ENCODE measurements at places on chromosomes 2 and 18.

DNA sequence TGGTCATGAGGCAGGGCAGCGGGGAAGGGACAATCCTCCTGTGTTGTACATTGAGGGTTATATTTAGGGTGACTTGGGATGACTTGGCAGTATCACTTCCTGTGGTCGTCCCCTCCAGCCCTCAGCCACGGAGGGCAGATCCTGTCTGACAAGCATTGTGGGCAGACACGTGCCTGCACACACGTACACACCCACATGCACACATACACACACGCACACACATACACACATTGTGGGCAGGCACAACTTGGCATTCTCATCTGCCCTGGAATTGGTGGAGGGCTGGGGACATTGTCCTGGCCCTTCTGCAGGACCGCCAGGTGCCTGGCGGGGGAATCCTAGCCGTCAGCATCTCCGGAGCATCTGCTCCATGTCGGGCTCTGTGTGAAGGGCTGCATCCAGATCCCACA is 47.6 kb downstream of the ODC1 start:
- DNase-seq: peak; percentile 51

DNA sequence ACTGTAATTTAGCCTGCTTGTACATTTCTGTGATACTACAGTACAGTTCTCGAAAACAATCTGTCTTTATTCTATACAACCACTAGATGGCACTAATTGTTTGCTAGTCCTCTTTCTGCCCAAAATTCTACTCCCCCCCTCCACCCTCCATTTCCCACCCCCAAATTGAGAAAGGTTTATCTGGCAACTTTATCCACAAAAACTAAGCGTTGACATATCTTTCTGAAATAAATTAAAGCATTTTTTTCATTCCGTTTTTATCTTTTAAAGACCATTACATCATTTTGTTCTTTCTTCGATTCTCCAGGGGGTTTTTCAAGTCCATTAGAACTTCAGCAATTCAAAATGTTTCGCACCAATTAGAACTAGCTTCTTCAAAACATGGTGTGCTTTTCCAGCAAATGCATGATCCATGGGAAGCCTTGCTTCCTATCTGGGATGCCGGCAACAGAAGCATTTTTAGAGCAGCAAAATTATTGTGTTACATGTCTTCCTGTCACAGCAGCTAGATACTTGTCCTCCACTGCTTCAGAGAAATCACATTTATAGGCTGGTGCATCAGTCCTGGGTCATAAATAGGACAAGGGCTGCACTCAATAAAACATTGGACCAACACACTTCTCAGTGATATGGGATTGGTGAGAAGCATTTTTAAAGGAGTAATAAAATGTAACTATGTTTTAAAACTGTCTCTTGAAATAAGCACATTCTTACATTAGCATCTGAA is 241.3 kb downstream of the PAX3 start:
- no peak for DNase-seq

- no peak for DNase-seq
Observed at GRCh38 chr18:62979176-62979575, 263.8 kb downstream of the PHLPP1 start.

- no peak for DNase-seq
Observed at GRCh38 chr2:97702731-97703470, 10.5 kb upstream of the ZAP70 start.

DNA sequence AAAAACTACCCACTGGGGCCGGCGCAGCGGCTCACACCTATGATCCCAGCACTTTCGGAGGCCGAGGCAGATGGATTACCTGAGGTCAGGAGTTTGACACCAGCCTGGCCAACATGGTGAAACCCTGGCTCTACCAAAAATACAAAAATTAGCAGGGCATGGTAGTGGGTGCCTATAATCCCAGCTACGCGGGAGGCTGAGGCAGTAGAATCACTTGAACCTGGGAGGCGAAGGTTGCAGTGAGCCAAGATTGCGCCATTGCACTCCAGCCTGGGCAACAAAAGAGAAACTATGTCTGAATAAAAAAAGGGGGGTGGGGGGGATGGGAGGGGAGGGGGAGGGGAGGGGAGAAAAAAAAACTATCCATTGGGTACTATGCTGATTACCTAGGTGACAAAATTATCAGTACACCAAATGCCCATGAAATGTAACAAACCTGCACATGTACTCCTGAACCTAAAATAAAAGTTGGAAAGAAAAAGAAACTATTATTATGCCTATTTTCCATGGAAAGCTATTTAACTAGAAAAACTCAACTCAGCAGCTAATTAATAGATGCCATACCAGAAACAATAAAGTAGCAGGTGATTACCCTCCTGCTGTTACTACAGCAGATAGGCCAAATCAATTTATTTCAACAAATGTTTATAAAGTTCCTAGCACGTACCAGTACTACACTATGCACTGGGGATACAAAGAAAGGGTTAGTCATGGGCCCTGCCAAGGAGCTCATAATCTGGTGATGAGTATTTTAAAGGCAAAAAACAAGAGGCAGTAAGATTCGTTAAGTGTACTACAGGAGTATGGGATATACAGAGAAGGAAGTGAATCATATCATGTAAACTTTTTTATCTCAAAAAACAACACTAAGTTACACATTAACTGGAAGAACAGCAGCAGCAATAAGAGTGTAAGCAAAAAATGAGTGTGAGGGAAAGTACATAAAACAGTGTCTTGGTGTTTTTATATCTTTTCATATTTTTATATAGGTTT is 112.8 kb upstream of the SLC39A10 start:
- DNase-seq: no peak

- DNase-seq: no peak
Observed at GRCh38 chr2:134782792-134783191, 55.6 kb upstream of the ACMSD start.

- DNase-seq: peak; percentile 40
Observed at GRCh38 chr18:3450012-3450798, at the start of gene TGIF1. TGIF1 (plus strand) TSS chr18:3450172; CDS start chr18:3450490, 318 bp downstream.

GRCh38 chr2:28929581-28929980 is 35.1 kb downstream of the WDR43 start:
- DNase-seq: no peak

GRCh38 chr2:233435436-233436190 is 81.3 kb downstream of the DGKD start:
- DNase-seq: no peak

GRCh38 chr2:44120428-44120827 is 48.2 kb upstream of the PPM1B start:
- DNase-seq: no peak

DNA sequence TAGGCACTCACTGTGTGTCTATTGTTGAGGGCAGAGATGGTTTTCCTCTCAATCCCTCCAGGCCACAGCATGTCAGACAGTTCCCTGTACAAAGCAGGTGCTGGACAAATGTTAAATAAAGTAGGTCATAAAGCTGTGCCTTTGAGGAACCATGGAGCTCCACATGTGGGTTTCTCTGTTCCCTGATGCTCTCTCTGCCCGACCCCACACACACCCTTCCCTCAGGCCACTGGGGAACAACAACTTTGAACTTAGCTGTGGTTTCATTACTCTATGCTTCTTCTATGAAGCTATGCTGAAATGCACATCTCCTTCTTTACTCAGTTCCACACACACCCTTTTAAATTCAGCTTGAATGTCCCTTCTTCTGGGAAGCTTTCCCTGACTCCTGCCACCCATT is 415.3 kb downstream of the HRH4 start:
- DNase-seq: no peak

DNA sequence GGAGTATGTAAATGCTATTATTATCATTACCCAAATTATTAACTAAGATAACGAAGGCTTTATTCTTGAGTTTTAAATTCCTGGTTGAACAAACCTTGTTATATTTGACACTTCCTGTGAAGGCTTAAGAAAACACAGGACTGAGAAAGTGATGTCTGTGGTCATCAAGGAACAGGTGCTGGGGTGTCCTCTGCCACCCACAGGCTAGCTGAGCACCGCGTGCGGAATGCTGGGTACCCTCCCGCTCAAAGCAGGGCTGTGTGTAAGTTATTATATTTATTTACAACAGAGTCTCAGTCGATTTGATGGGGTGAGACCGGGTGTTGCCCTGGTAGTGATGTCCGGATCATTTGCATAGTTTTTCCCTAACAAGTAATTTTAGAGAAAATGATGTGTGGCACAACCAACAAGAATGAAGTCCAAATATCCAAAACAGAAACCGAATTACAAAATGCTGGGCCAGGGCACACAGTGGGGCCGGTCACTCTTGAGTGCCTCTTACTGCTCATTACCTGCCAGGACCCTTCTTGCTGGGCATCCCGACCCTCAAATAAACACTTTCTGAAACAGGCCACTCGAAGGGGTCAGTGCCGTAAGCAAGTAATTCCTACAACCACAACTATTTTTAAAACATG is 49.2 kb downstream of the TMEM18 start:
- no peak for DNase-seq

DNA sequence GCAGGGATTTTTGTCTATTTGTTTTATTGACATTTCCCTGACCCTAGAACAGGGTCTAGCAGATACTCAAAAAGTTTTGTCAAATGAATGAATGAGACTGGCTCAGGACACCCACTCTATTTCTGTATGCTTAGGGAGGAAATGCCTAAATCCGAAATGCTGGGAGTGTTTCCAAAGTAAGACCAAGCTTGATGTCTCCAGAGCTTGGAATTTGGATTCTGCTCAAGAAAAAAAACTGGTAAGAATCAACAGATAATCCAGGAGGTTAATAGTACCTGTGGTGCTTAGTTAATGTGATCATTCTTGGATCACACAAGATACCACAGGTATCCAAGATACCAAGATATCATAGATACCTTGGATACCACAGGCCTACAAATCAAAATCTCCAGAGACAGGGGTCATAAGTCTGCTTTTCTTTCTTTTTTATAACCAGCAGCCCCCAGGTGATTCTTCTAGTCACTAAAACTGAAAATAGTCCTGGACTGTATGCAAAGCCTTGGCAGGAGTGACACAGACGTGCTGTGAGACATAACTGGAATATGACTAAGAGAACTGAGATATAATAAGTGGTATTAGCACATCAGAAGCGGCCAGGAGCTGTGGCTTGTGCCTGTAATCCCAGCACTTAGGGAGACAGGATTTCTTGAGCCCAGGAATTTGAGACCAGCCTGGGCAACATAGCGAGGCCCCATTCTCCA is 39.9 kb upstream of the SP3 start:
- no peak for DNase-seq

DNA sequence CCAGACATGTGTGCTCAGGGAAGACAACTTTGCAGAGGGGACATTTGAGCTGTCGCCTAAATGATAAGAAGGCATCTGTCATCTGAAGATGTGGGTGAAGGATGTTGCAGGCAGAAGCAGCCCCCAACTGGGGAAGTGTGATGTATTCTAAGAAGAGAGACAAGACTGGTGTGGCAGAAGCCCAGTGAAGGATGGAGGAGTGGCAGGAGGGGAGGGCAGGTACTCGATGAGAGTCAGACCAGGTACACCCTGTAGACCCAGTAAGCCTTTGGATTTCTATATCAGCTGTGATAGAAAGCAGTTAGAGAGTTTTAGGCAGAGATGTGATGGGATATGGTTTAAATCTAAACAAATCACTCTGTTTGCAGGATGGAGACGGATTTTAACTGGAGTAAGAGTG is 19.2 kb downstream of the SLC14A2 start:
- no peak for DNase-seq

DNA sequence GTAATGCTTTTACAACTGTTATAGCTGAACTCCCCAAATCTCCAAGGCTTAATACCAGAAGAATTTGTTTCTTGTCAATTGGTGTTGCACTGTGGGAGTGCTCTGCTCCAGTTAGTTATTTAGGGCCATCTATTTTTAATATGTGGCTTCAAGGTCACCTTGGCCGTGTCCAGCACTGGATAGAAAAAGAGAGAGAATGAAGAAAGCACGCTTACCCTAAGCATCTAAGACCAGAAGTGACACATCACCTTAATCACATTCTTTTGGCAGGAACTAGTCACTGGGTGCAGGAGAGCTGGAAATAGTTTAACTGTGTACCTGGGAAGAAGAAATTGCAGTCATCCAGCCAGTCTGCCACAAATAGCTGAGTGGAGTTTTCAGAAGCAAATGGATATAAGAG is 78.8 kb downstream of the VWC2L start:
- no peak for DNase-seq

GRCh38 chr18:68098655-68099054 is 582.1 kb upstream of the DSEL start:
- no peak for DNase-seq

DNA sequence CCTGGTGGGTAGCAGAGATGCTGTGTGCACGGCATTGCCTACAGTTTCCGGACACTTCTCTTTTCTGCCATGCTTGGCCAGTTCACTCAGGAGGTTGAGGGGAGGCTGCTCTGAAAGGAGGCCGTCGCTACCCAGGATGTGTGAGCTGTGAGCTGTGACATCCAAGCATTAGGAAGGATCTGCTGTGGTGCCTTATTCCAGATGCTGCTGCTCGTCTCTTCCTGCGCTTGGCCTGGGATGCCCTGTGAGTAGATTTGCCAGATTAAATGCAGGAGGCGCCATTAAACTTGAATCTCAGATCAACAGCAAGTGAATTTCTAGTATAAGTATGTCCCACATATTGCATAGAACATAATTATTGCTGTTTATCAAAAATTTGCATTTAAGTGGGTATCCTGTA is 124.2 kb upstream of the SIX3 start:
- DNase-seq: no peak

GRCh38 chr2:141900826-141901225 is 230.0 kb downstream of the LRP1B start:
- DNase-seq: no peak

- DNase-seq: no peak
Observed at GRCh38 chr2:126646026-126646425, 9.9 kb upstream of the GYPC start.

- DNase-seq: no peak
Observed at GRCh38 chr2:122864728-122865127, 1109.3 kb downstream of the TSN start.

GRCh38 chr2:134865067-134865787 is 26.8 kb downstream of the ACMSD start:
- DNase-seq: no peak

- no peak for DNase-seq
Observed at GRCh38 chr2:215780907-215781685, 232.3 kb downstream of the MREG start.

GRCh38 chr2:188515918-188516317 is 224.2 kb downstream of the GULP1 start:
- no peak for DNase-seq

GRCh38 chr2:236627193-236627592 is 57.6 kb downstream of the ACKR3 start:
- no peak for DNase-seq

- no peak for DNase-seq
Observed at GRCh38 chr2:205540036-205540435, 142.3 kb upstream of the NRP2 start.

Measured in activated CD4-positive, alpha-beta T cell treated with anti-CD3 and anti-CD28 coated beads for 24 hours (primary cell).